Uterine smooth muscle cell (primary cell): ENCODE measurements at places on chromosomes 6 and 20. TPM values are rescaled to one million over a fixed set of nuclear protein-coding genes. Genes with fewer than 3 reads are reported as not detected.

Gene FOXC1
- 1.5 and 1.6 TPM in 2 replicates for total RNA-seq

Gene RBM24
- 7.0 and 7.6 TPM in 2 replicates for total RNA-seq

Gene LY86
- not detected in 2 replicates for total RNA-seq

Gene THBD
- total RNA-seq: 18.5 and 54.1 TPM in 2 replicates

Gene GPSM3
- total RNA-seq: 0.44 and 0.87 TPM in 2 replicates

Gene TREM2
- not detected in 2 replicates for total RNA-seq

Gene WFDC5
- not detected in 2 replicates for total RNA-seq

Gene OLIG3
- total RNA-seq: not detected in 2 replicates

Gene SMOC2
- not detected in 2 replicates for total RNA-seq

Gene SLC17A1
- not detected in 2 replicates for total RNA-seq

Gene SIRPB1
- 0.25 and 0.55 TPM in 2 replicates for total RNA-seq

Gene MAP7
- 0.44 and 1.4 TPM in 2 replicates for total RNA-seq

Gene MRPS18A
- 38.2 and 39.2 TPM in 2 replicates for total RNA-seq

Gene CRISP2
- total RNA-seq: not detected in 2 replicates

Gene BACH2
- 0.12 and 0.55 TPM in 2 replicates for total RNA-seq

Gene HSPA1L
- total RNA-seq: 0.89 and 1.7 TPM in 2 replicates

Gene ADAM33
- 57.5 and 87.5 TPM in 2 replicates for total RNA-seq

Gene ID4
- total RNA-seq: 15.8 and 18.6 TPM in 2 replicates

Gene PXT1
- not detected in 2 replicates for total RNA-seq

Gene PPT2
- 9.5 and 14.6 TPM in 2 replicates for total RNA-seq

Gene ESR1
- total RNA-seq: 8.2 and 15.1 TPM in 2 replicates

Gene BCAS1
- under 0.01 and 0.11 TPM in 2 replicates for total RNA-seq

Gene ADGRF1
- total RNA-seq: not detected in 2 replicates

Gene PAQR8
- total RNA-seq: 4.0 and 4.1 TPM in 2 replicates

Gene PERP
- 22.5 and 29.4 TPM in 2 replicates for total RNA-seq

Gene MEI4
- total RNA-seq: not detected in 2 replicates

Gene LHFPL5
- total RNA-seq: not detected in 2 replicates

Gene RGS17
- 27.5 and 35.9 TPM in 2 replicates for total RNA-seq

Gene EFCAB8
- total RNA-seq: under 0.01 TPM in 1 of 2 replicates, not detected in the other

Gene SOBP
- total RNA-seq: 10.2 and 15.4 TPM in 2 replicates

Gene CLDN20
- total RNA-seq: not detected in 2 replicates

Gene HSPA12B
- 0.11 and 0.12 TPM in 2 replicates for total RNA-seq

Gene CCM2L
- under 0.01 TPM in 1 of 2 replicates, not detected in the other for total RNA-seq

Gene PLA2G7
- not detected in 2 replicates for total RNA-seq

Gene HNF4A
- total RNA-seq: 0.12 TPM in 1 of 2 replicates, not detected in the other

Gene DEF6
- total RNA-seq: 0.87 and 0.89 TPM in 2 replicates
